ENCODE measurements at places on chromosomes 6 and 20. TPM values are rescaled to one million over a fixed set of nuclear protein-coding genes. Genes with fewer than 3 reads are reported as not detected.

The METTL24 gene
- total RNA-seq, result not detected

The FITM2 gene
- 7.6 TPM for total RNA-seq

The SLC17A2 gene
- not detected for total RNA-seq

The DZANK1 gene
- 1.8 TPM for total RNA-seq

The ATXN1 gene
- 21.5 TPM for total RNA-seq

The SLC16A10 gene
- not detected for total RNA-seq

The OXT gene
- total RNA-seq, result not detected

Data from cardiac ventricle fibroblast (primary cell).